ENCODE measurements at places on chromosomes 3 and 15.

DNA sequence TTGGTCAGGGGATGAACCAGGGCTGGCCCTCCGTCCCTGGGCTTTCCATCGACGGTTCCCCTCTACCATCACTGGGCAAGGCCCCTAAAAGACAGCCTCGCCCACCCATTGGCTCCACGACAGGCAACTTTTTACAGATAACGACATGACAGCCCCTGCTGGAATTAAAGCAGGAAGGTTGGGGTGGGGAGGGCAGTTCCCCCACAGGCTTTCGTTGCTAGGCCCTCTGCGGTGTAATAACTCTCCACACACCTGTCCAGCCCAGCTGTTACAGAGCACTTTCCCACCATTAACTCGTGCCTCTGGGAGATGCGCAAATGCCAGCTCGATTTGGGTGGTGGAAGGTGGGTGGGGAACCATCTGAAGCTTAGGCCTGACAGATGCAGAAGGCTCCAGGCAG lies 264.2 kb upstream of the TLE3 start:
- no peak for DNase-seq

GRCh38 chr3:43506644-43507043 lies 115.2 kb downstream of the ANO10 start:
- no peak for DNase-seq

DNA sequence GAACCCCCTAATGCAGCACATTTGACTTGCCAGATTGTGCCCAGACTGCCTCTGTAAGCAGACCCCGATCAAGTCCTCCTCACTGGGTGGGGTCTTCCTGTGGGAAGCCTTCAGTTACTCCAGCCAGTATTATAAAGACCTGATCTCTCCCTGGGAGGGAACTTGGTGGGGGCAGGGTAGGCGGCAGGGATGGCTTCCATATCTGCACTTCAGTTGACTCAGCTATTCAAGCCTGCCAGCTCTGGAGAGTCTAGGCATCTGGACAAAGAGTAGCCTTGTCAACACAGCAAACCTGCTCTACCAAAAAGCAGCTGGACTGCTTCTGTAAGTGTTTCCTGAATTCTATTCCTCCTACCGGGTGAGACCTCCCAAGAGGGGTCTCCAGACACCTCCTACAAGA lies 21.0 kb upstream of the SLC25A38 start:
- no peak for DNase-seq

DNA sequence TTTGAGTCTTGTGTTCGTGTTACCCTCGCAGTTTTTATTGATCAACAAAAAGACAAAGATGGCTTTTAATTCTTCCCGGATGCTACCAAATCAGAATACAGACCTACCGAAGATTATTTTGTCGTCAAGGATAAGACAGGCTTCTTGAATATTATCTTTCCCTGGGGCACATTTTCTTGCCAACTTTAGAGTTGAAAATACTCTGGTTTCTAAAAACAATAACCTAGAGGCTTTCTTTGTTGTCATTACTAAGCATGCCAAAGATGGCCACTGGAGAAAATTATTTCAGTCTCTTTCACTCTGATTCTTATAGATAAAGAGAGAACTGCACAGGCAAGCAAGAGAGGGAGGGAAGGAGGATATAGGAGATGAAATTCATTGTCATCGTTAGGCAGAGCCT lies 33.9 kb downstream of the OXNAD1 start:
- DNase-seq: no peak

DNA sequence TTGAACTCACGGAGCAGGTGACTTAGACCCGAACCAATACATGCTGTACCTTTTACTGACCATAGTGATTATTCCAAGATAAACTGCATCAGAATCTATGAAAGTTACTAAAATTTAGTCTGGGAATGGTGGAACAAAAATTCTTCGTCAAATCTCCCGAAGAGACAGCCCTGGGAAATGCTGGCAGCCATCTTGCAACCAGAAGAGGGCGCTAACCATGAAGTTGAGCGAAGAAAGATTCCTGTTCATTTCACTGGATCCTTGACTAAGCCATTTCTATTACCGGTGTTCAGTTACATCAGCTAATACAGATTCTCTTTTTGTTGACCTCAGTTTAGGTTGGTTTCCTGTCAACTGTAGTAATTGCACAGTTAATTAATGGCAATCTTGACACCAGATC lies 199.6 kb downstream of the SLC9A9 start:
- DNase-seq: no peak
